Motor neuron (in vitro differentiated cells): ENCODE measurements at places on chromosomes 13 and 19. TPM values are rescaled to one million over a fixed set of nuclear protein-coding genes. Genes with fewer than 3 reads are reported as not detected.

The DCLK1 gene
- 52.1 and 62.0 TPM in 2 replicates for total RNA-seq

The HNRNPM gene
- total RNA-seq, result 50.0 and 51.6 TPM in 2 replicates

The NUCB1 gene
- 123 and 134 TPM in 2 replicates for total RNA-seq

The ZNF382 gene
- total RNA-seq, result 1.3 and 2.0 TPM in 2 replicates

The FGF22 gene
- total RNA-seq, result 0.14 and 0.36 TPM in 2 replicates

The ELSPBP1 gene
- total RNA-seq, result 0.93 and 1.3 TPM in 2 replicates

The FAM124A gene
- 3.4 TPM in 2 replicates for total RNA-seq

The MUC16 gene
- under 0.01 and 0.19 TPM in 2 replicates for total RNA-seq

The FOSB gene
- 6.0 and 10.6 TPM in 2 replicates for total RNA-seq

The IZUMO1 gene
- 0.63 and 0.76 TPM in 2 replicates for total RNA-seq

The JAK3 gene
- 2.6 and 2.9 TPM in 2 replicates for total RNA-seq

The TMEM143 gene
- 8.2 and 9.9 TPM in 2 replicates for total RNA-seq

The MADCAM1 gene
- 0.27 and 0.57 TPM in 2 replicates for total RNA-seq

The LILRA2 gene
- total RNA-seq, result 0.08 and 0.23 TPM in 2 replicates

The OLFM2 gene
- 1.5 and 2.1 TPM in 2 replicates for total RNA-seq

The WDR88 gene
- 1.3 and 1.4 TPM in 2 replicates for total RNA-seq

The EPSTI1 gene
- 0.38 and 0.39 TPM in 2 replicates for total RNA-seq

The GIPR gene
- total RNA-seq, result 6.8 and 8.7 TPM in 2 replicates

The CPB2 gene
- 0.24 and 0.44 TPM in 2 replicates for total RNA-seq

The TYROBP gene
- not detected in 2 replicates for total RNA-seq
